ENCODE measurements at places on chromosomes 12 and 14. TPM values are rescaled to one million over a fixed set of nuclear protein-coding genes. Genes with fewer than 3 reads are reported as not detected.

The SLCO1B1 gene
- polyA plus RNA-seq: not detected

The PPFIA2 gene
- polyA plus RNA-seq: not detected

The RPGRIP1 gene
- polyA plus RNA-seq: 1.9 TPM

The GDF3 gene
- polyA plus RNA-seq: not detected

The HOXC12 gene
- not detected for polyA plus RNA-seq

The KRT74 gene
- polyA plus RNA-seq: not detected

The LHX5 gene
- polyA plus RNA-seq: not detected

The RILPL1 gene
- polyA plus RNA-seq: 0.34 TPM

The PDE6H gene
- not detected for polyA plus RNA-seq

The UNC79 gene
- polyA plus RNA-seq: not detected

The METTL3 gene
- 10.0 TPM for polyA plus RNA-seq

The CCDC196 gene
- not detected for polyA plus RNA-seq

The MYG1 gene
- 51.3 TPM for polyA plus RNA-seq

The AMN gene
- polyA plus RNA-seq: 0.52 TPM

The TMEM132C gene
- not detected for polyA plus RNA-seq

The ACSM4 gene
- not detected for polyA plus RNA-seq

The LAG3 gene
- 1.3 TPM for polyA plus RNA-seq

The FAM186B gene
- polyA plus RNA-seq: not detected

The SLC11A2 gene
- polyA plus RNA-seq: 9.7 TPM

The MFAP5 gene
- polyA plus RNA-seq: not detected

The TBX5 gene
- polyA plus RNA-seq: not detected

The LUM gene
- polyA plus RNA-seq: not detected

The SLC5A8 gene
- not detected for polyA plus RNA-seq

The PPM1H gene
- not detected for polyA plus RNA-seq

The ZDHHC22 gene
- polyA plus RNA-seq: not detected

The LRP1-AS gene
- not detected for polyA plus RNA-seq

The KCNC2 gene
- not detected for polyA plus RNA-seq

The PSME1 gene
- polyA plus RNA-seq: 1,115 TPM

The RAD9B gene
- not detected for polyA plus RNA-seq

The SELPLG gene
- polyA plus RNA-seq: 815 TPM

The DYNC1H1 gene
- 78.5 TPM for polyA plus RNA-seq

The NPFF gene
- polyA plus RNA-seq: not detected

The GMFB gene
- polyA plus RNA-seq: 28.0 TPM

The LLPH gene
- polyA plus RNA-seq: 36.4 TPM

The CLEC1A gene
- not detected for polyA plus RNA-seq

The NKX2-1 gene
- not detected for polyA plus RNA-seq

The NFE2 gene
- 2.0 TPM for polyA plus RNA-seq

The ESYT1 gene
- polyA plus RNA-seq: 273 TPM

The ISM2 gene
- not detected for polyA plus RNA-seq

Measured in immature natural killer cell (primary cell).